ENCODE measurements at places on chromosomes 4 and X.
A peak's percentile ranks its signal among the peaks of the same experiment; 100 is the strongest.

DNA sequence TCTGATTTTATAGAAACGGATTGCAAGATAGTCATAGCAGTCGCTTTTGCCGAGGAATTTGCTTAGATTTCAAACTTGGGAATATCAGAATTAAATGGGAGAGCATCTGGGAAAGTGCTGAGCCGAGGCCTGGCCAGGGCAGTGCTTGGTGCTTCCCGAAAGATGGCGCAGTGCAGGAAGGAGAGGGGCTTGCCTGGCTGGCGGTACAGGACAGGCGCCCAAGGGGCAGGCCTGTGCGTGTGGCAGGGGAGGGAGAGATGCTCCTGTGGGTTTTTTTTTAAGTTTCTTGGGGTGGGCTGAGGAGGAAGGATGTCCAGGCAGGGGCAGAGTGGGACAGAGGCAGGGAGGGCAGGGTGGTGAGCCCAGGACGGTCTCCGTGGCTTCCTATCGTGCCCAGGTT is 241.1 kb downstream of the AFAP1 start:
- no peak for DNase-seq

DNA sequence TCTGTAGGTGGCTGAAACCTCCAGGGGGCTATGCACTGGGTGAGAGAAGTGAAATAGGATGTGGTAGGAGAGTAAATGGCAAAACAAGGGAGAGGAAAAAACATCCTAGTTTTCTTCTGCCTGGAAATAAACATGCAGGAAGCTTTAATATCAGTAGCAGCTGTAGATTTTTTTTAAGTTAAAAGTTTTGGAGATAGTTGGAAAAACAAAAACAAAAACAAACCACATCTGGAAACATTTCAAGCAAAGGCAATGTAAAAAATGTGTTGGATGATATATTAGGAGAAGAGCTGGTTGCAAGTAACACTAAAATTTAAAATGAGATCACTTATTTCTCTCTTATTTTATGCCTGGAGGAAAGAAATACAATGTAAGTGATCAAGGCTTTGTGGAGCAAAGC is 388.0 kb downstream of the SPRY1 start:
- no peak for DNase-seq

DNA sequence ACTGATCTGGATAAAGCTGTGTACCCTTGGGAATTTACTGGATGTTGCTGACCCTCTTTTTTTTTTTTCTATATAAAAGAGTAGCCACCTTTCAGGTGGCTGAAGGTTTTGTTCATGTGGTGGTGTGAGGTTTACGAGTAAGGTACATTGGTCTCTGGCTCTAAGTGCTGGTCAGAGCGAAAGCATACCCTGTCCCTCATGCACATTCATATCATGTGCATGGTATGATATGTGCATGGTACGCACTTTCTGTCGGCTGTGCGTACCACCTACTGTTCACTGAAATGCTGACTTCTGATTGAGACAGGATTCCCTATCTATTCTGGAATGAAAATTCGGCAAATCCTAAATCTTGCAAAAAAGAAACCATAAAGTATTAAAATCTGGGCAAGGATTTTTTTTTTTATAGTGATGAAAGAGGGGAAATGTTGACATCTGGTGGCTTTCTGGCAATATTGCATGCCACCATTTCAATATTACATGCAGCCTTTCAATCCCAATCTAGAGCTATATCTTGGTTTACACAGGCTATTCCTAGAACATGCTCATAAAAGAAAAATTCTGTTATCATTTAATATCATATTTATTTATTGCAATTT is 32.8 kb downstream of the FAM149A start:
- no peak for DNase-seq

DNA sequence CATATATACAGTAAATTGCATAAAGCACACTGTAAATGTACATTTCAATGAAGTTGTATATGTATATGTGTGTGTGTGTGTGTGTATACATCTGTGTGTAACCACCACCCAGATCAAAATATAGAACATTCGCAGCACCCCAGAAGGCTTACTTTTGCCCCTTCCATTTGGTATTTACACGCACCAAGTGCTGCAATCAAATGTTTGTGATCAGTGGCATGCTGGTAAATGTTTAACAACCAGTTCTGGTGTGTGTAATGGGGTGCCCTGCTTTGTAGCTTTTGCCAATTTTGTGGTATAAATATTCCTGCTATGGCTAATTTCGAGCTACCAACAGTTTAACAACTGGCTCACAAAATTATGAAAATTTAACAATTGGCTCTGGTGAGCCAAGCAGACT is 101.3 kb downstream of the RTL5 start:
- no peak for DNase-seq

DNA sequence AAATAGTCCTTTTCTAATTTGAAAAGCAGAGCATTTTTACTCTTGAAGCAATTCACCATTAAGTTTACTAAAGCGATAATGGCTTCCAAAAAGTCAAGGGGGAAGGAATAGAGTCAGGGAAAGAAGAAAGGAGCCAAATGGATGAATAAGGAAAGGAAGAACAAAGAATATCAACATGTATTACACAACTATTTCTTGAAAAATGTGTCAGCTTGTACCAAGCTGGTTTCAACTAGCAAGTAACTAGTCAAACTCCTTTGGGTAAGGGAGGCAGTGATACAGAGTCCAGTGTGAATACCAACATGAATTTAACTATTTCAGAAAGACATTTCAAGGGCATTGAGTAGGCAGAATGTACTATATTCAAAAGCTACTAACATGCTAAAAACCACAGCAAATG is 112.1 kb downstream of the ARHGAP6 start:
- no peak for DNase-seq

- no peak for DNase-seq
Measured at GRCh38 chr4:37023996-37024395, 220.5 kb upstream of the NWD2 start.

- DNase-seq, result no peak
Measured at GRCh38 chr4:169899295-169899694, 126.9 kb downstream of the MFAP3L start.

GRCh38 chr4:184100297-184100885 is 117.3 kb downstream of the ENPP6 start:
- no peak for DNase-seq

- DNase-seq, result no peak
Measured at GRCh38 chr4:80963051-80963450, 67.5 kb upstream of the BMP3 start.

GRCh38 chr4:90946945-90947344 is 819.8 kb downstream of the CCSER1 start:
- no peak for DNase-seq

- DNase-seq, result no peak
Measured at GRCh38 chr4:176357359-176358082, 37.8 kb downstream of the SPCS3 start.

GRCh38 chr4:37634180-37634579 is 52.0 kb downstream of the RELL1 start:
- DNase-seq, result no peak

- no peak for DNase-seq
Measured at GRCh38 chrX:8010105-8010504, 82.9 kb upstream of the PNPLA4 start.

DNA sequence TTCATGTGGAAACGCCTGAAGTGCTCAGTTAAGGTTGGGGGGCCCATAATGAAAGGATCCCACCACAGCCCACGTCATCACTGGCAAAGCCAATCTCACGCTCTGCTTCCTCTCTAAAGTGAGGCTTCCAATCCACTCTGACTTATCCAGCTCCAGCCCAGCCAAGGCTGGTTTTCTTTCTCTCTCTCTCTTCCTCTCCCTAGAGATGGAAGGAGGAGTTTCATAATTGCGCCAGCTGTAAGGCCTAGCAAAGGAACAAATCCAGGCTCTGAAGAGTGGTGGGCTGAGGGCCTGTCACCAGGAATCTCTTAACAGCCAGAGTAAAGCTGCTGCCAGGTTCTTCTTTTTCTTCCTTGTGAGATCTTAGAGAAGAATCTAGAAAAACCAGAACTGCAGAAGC is 20.7 kb upstream of the BCLAF3 start:
- no peak for DNase-seq

- peak; percentile 21 for DNase-seq
Measured at GRCh38 chrX:53239474-53239873, 14.5 kb upstream of the KDM5C start.

- no peak for DNase-seq
Measured at GRCh38 chrX:28586286-28586685, 960 bp upstream of the IL1RAPL1 start.

DNA sequence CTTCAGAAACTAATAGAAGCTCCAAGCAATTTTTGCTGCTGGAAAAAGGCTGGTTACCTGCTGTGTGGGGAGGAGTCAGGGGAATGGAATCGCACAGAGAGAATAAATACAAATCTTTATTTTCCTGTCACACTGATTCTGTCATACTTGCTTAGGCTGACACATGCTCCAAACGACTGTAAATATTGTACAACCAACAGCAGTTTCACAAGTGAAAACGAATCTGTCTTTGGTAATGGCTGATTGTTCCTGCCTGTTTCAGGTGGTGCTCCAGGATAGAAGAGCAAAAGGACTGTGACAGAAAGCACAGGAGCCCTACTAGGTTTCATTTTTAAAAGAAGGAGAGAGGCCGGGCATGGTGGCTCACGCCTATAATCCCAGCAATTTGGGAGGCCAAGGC is 125.5 kb upstream of the DCLK2 start:
- DNase-seq, result no peak

GRCh38 chr4:81272671-81273070 is 57.6 kb upstream of the PRKG2 start:
- no peak for DNase-seq

Measured in stimulated activated CD8-positive, alpha-beta memory T cell treated with anti-CD3 and anti-CD28 coated beads, Interleukin-7, amount 100 ng/mL, for 1 hour (primary cell).